ENCODE measurements at places on chromosomes 7 and 10.
A peak's percentile ranks its signal among the peaks of the same experiment; 100 is the strongest.

- no peak for DNase-seq
Observed at GRCh38 chr10:126094537-126094936, 198.2 kb downstream of the FANK1 start.

- DNase-seq = no peak
Observed at GRCh38 chr7:91492317-91492716, 228.1 kb downstream of the FZD1 start.

DNA sequence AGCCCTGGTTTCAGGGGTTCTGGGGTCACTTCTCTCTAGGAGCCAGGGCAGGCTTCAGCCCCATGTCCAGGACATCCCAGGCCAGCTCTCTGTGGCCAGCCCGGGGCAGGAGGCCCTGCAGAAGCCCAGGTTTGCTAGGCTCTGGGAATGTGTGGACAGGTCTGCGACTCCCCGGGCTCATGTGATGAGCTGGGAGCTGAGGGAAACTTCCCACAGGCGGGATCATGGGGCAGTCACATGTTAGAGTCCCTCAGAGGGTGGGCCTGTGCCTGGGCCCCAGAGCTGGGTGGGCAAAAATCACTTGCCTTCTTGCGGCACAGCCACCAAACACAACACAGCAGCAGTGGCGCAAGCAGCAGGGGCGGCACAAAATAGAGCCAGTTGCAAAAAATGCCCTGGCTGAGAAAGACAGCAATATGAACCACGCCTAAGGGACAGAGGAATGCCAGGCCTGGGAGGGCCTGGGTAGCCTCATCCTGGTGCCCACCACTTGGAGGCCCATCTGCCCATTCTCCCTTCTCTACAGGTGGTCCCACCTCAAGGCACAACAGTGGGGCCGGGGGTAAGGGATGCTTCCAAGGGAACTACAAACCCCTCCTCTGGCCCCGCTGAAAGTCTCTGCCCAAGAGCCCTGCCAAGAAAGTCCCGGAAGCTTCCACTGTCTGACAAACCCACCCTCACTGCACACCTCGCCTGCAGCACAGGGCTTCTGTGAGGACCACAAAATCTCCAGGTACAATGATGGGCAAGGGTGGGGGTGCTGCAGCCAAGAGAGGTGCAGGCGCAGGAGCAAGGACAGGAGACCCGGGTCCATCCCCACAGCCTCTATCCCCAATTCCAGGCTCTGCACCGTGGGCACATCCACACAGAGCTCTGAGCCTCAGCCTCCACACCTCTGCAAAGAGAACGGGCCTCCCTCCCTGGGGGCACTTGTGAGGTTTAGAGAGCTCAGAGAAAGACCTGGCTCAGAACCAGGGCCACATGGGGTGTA, 34.6 kb upstream of the ANTXRL start:
- no peak for DNase-seq

DNA sequence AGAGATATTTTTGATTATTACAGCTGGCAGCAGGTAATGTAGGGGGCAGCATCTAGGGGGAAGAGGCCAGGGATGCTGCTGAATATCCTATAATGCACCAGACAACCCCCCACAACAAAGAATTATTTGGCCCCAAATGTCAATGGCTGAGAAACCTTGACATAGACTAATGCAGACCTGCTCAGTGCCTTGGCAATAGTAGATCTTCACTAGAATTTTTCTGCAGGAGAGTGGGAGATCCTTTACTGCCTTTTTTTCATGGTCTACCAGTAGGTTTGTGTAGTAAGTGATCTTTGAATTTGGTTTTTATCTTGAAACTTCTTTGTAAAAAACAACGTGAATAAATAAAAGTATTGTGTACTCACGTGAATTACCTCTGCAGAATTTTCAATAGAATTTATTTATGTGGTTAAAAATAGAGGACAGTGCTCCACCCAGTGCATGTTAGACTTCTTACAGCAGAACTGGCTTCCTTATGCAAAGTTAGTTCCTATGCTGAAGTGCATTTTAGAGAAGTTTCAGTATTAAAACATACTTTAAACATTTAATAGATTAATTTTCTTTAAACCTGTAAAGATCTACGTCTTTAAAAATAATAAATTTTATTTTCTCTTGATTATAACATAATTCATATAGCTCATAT, 199.6 kb upstream of the HDAC9 start:
- DNase-seq = no peak

GRCh38 chr10:127283576-127283975, 87.2 kb upstream of the INSYN2A start:
- DNase-seq = no peak

DNA sequence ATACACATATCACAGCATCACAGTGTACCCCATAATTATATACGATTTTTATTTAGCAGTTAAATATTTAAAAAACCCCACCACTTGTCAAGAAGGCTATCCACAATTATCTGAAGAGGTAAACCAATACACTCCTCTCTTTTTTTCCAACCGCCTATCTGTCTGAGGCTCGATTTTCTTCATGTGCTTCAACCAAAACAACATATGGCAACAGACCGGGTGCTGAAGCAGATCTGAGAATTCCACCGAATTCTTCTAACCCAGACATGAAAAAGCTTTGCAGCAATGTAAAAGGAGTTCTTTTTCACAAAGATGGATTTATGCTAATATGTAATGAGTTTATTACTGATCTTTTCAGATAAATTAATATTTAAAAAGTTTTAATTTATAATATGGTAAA, 132.4 kb upstream of the RHEB start:
- DNase-seq = no peak

- DNase-seq = no peak
Observed at GRCh38 chr7:148753224-148753623, 54.5 kb downstream of the CUL1 start.

DNA sequence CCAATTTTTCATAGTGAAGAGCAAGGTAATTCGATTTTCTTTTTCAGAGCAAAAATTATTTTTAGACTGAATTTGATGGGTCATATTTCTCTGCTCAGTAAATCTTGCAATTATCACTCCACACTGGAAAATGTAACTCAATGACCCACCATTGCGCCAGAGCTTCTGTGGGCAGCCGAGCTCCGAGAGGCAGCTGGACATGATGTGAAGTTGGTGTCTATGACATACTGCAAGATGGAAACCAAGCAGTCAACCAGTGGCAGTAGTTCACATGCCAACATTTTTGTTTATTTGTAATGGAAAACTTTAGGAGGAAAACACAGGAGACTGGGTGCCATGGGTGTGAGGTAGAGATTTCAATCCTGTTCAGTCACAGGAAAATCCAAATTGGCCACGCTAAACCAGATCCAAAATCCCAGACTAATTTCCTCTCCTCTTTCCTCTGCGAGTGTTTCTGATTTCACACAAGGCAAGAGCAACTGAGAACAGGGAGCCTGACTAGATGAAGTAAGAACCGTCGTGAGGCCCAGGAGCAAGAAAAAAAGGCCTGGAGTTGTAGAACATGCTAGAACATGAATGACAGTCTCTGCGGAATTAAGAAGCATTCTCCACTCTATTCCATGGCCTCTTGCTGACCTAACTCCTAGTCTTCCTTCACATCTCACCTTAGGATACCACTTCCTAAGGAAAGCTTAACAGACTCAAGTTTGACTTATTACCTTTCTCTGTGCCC, 39.3 kb downstream of the CALD1 start:
- DNase-seq = no peak

DNA sequence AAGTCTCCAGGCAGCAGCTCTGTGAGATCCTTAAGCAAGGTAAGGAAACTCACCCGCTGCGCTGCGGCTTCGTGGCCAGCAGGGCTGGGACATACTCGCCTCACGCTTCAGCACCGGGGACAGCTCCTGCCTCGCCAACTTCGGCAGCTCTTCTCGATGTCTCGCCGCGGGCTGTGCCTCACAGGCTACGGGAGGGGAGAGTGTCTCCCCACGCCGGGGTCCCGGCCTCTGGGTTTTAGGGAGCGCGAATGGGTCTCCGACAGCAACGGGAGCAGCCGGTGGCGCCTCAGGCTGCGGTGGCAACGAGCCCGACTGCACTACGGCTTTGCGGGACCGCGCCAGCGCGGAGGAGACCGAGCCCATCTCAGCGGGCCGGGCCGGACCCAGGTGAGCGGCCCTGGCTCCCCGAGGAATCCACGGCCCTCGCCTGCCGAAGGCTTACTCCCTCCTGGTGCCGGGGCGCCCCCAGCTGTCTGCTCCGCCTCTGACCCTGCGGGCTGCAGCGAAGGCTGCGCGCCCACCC, 62.4 kb downstream of the LSM5 start:
- DNase-seq = peak; percentile 56

- DNase-seq = no peak
Observed at GRCh38 chr10:85149766-85150165, 821.4 kb downstream of the CCSER2 start.

DNA sequence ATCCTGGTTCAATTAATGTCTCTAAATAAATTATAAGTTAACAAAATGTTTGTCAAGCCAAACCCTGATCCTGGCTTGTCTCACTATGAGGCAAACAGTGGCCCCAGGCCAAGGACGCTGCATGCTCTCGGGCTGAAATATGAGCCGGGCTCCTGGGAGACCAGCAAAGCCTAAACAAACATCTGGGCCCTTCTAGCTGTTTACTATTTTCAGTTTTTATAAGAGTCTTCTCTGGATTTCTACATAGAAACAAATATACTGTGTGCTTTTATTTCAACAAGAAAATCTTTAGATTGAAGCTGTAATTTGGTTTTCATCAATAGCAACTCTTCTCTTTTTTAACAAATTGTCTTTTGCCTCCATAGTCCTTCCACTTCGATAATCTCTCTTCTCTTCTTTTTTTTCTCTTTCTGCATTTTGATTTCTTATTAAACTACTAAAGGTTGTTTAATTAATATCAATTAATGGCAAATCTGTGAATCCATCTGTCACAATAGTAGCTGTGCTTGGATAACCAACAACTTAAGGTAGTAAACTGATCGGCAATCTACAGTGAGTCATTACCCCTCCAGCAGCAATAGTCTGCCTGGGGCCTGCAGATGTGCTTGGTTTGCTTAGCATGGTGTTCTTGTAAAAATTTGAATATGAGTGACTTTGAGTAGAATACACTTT, 83.3 kb upstream of the DNAJC1 start:
- no peak for DNase-seq

- no peak for DNase-seq
Observed at GRCh38 chr10:113643183-113643582, 20.7 kb downstream of the NRAP start.

DNA sequence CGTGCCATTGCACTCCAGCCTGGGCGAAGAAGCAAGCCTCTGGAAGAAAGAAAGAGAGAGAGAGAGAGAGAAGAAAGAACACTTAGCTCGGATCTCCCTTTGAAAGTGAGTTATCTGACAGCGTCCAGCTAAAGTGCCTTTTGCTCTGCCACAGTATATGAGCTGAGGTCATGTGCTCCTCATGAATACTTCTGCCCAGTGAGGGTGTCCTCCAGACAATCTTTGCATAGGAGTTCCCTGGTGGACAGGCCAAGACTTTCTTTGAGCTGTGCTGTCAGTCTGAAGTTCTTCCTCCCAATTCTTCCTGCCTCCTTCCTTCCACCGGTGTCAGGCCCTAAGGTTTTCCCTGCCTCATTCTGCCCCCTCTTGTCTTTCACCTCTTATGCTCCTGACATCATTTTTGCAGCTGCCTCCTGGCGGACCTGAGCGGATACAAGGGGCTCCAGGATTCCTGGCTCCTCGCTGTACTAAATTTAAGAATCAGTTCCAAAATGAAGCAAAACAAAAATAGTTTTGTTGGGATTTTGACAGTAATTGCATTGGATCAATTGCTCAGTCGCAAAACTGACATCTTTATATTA, 31.9 kb downstream of the XRCC2 start:
- no peak for DNase-seq

DNA sequence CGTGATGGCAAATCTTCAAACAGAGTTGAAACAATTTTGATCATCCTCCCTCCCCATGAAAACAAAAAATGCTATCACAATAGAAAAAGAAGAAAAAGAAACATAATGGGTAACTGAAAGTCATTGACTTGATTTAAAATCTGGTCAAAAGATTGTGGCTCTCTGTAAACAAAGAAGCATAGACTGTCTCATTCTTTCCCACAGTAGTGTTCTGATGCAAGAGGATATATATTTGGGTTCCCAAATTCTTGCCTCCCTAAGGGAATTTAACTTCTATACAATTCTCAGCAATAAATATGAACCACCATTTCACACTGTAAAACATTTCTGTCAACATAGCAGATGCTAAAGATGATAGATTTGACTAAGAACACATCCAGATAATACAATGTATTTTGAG, 32.8 kb upstream of the MEOX2 start:
- DNase-seq = no peak

- no peak for DNase-seq
Observed at GRCh38 chr7:71775648-71776047, 636.5 kb downstream of the CALN1 start.

DNA sequence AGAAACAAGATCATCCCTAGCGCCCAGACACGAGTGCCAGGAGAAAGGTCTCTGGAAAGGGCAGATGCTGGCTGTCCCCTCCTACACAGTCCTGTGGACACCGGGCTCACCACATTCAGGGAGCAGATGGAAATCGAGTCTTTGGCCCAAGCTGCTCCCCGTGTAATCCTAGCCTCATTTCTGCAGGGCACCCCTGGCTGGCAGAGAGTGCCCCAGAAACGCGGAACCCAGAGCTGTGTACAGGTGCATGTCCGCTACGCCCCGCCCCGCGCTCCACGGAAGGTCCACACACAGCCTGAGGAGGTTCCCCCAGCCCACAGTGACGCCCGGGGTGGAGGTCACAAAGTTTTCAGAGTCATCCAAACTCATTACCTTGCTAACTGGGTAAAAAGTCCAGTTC, 202.8 kb downstream of the MAD1L1 start:
- no peak for DNase-seq
